ENCODE measurements at places on chromosomes 5 and 9.
A peak's percentile ranks its signal among the peaks of the same experiment; 100 is the strongest.

- no peak for DNase-seq
Measured at GRCh38 chr5:147036691-147037245, 158.2 kb upstream of the PPP2R2B start.

GRCh38 chr5:18778225-18778624 is 1144.0 kb downstream of the TAF11L14 start:
- DNase-seq = no peak

GRCh38 chr9:129712634-129713401 is 40.0 kb downstream of the PTGES start:
- no peak for DNase-seq

GRCh38 chr9:113622600-113623400 is 159.3 kb downstream of the RGS3 start:
- DNase-seq = peak; percentile 91

DNA sequence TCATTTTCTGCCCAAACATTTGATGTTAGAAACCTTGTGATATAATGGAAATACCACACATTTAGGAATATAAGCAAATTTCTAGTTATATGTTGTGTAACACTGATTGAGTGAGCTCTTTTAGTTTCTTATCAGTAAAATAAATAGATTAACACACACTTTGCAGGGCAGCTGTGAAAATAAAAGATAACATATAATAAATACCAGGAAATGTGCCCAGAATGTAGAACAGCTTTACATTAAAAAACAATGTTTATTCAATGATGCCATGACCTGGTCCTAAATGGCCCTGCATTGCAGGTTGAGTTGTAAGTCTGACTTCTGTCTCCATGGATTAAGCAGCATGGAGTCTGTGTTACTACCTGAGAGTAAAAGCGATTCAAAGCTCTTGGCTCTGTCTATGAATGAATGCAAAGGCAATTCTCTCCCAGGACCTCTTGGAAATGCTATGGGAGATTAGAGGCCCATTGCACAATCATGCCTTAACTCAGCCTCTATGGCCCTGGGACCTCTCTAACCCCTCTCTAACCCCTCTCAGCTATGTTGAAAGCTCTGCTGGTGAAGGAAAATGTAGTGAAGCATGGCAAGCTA is 296.0 kb upstream of the ACTBL2 start:
- no peak for DNase-seq

DNA sequence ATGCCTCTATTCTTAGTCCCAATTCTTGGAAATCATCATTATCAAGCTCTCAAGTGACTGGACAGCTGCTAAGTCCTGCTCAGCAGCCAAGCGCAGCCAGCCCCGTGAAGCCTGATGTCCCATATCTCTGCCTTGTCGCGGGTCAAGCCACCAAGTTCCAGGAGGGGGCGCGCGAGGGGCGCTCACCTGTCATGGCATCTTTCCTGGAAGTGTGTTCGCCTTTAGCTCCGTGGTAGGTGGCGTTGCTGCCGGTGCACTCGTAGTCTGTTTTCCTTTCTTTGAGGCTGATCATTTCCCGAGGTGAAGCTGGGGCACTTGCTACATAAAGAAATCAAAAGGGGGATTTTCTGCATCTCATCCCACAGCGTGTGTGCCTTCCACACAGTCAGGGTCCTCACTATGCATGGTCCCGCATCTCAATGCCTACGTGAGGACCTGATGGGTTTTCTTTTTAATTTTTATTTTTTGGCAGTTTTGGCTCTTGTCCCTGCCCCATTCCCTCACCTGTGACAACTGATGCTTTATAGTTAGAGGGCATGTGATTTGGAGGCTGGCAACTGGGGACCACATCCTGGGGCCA is 227.0 kb upstream of the DAP start:
- no peak for DNase-seq

- DNase-seq = peak; percentile 98
Measured at GRCh38 chr5:127934791-127935256, 148.7 kb upstream of the SLC12A2 start.
